ENCODE measurements at places on chromosomes 12 and 14.

- no peak for DNase-seq
Measured at GRCh38 chr12:131105736-131106348, 152.1 kb downstream of the ADGRD1 start.

GRCh38 chr14:61736751-61737150 is 25.5 kb upstream of the SNAPC1 start:
- no peak for DNase-seq

DNA sequence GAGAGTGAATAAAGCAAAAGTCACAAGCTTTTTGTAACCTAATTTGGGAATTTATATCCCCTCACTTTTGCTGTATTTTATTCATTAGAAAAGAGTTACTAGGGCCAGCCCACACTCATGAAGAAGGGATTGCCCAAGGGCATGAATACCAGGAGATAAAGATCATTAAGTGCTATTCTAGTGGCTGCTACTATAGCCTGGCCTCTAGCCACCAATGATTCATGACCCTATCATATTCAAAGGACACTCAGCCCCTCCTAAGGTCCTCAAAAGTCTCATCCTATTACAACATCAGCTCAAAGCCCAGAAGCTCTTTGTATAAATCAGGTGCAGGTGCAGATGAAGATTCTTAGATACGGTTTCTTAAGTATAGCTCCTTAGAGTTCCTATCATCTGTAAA is 518.1 kb downstream of the TRHDE start:
- no peak for DNase-seq

GRCh38 chr12:98883231-98883630 is 238.1 kb downstream of the APAF1 start:
- no peak for DNase-seq

DNA sequence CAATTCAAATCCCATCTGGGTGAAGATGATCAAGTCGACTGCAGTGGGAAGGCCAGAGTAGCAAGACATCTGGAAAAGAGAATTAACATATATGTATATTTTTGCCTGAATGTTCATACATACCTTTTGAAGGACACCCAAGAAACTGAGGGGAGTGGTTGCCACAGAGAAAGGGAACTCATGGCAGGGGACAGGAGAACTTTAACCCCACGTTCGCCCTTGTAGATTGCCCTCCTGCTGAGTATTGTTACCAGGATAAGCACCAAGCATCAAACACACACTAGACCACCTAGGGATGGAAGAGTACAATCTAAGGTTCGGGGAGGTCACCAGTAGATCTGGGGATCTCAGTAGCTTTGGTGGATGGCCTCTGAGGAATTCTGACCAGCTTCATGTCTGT is 9.7 kb downstream of the KRT1 start:
- DNase-seq, result no peak

- no peak for DNase-seq
Measured at GRCh38 chr12:111494676-111495075, 89.0 kb downstream of the SH2B3 start.

DNA sequence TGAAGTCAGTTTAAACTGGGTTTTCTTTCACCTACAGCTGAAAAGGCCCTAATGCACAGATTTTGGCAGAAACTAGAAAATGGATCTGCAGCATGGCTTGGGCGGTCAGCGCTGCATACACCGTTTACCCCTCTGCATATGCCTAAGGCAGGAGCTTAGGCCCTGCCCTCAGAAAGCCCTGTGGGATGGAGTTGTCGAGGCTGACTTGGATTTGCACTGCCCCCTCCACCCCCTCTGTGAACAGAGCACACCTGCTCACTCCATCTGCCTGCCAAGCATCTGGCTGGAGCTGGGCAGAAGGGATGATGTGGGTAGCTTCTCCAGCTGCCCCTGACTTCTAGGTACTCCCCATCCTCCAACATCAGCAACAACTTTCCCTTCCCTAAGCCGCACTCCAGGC is 41.9 kb downstream of the TTC7B start:
- DNase-seq, result no peak

GRCh38 chr12:110338754-110339153 is 57.7 kb downstream of the ATP2A2 start:
- no peak for DNase-seq

- no peak for DNase-seq
Measured at GRCh38 chr14:105411017-105411941, 8.3 kb upstream of the MTA1 start.

DNA sequence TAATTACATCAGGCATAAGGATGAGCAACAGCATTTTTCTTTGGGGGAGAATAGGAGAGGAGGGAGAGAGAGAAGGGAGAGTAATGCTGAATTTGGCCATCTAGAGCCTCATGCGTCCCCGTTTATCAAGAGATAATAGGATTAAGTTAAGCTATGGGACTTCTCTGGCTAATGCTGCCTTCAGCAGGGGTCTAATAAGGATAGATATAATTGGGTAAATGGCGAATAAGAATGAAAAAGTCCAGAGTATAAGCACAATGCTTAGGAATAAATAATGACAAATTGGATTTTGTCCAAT is 470.0 kb downstream of the EGLN3 start:
- DNase-seq, result no peak

DNA sequence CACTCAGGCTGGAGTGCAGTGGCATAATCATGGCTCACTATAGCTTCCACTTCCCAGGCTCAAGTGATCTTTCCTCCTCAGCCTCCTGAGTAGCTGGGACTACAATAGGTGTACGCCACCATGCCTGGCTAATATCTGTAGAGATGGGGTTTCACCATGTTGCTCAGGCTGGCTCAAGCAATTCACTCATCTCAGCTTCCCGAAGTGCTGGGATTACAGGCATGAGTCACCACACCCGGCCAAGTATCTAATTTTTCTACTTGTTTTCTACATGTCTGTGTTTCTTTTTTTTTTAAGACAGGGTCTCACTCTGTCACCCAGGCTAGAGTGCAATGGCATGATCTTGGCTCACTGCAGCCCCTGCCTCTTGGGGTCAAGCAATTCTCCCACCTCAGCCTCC is 119.7 kb upstream of the MED13L start:
- DNase-seq, result no peak

DNA sequence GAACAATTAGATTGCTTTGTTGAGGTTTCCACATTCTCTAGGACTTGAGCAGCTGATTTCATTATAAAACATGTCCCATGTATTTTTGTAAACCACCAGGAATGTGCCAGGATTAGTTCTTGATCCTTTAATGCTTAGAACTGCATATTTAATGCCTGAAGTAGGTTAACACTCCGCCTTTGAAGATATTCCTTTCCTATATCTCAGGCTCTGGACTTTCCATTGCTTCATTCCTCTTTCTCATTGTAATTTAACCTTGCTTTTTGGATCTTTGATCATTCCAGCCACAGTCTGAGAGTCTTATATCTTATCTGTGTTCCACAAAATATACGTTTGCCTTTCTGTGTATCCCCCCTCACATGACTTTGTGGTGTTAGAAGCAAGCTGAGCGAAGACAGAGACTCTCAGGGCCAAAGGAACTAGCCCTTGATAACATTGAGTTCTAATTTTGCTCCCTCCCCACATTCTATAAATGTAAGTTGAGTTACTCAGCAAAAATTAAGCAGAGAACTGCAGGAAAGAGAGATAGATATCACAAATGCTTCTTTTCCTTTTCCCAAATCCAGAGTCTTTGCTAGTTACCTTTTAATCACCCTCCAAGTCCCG is 2.4 kb upstream of the CLEC1B start:
- DNase-seq, result no peak

Data from stimulated activated CD4-positive, alpha-beta T cell treated with anti-CD3 and anti-CD28 coated beads, Interleukin-1b, Interleukin-23, amount 100 ng/mL, for 1 hour (primary cell).